Activated naive CD8-positive, alpha-beta T cell treated with anti-CD3 and anti-CD28 coated beads, Interleukin-2, amount 50 U/mL, for 24 hours (primary cell): ENCODE measurements at places on chromosomes 16 and 17.

DNA sequence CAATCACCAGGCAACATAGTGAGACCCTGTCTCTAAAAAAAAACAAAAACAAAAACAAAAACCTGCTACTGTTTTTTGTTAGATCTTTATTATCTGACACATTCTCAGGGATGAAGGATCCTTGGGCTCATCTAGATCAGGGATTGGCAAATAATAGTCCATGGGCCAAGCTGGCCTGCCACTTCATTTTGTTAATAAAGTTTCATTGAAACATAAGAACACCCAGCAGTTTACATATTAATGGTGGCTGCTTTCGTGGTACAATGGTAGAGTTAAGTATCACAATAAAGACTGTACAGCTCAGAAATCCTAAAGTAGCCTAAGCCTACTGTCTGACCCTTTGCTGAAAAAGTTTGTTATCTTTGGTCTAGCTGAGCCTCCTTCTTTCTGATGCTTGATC is 32.9 kb upstream of the CLEC18A start:
- DNase-seq, result no peak

- peak; percentile 61 for DNase-seq
These were observed 27.4 kb downstream of the EMP2 start for GRCh38 chr16:10552998-10553491.

GRCh38 chr17:34312080-34312479 is 7.2 kb upstream of the CCL8 start:
- no peak for DNase-seq

DNA sequence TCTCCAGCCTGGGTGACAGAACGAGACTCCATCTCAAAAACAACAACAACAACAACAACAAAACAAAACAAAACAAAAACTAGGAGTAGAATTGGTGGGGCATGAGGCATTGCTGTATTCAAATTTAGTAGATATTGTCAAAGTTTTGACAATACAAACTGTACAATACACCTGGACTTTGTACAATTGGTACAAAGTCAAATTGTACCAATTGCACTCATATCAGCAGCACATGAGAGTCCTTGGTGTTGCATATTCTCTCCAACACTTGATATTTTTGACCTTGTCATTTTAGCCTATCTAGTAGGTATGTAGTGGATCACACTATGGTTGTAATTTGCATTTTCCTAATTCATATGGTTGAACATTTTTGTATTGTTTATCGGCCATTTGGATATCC is 14.3 kb upstream of the ATF7IP2 start:
- no peak for DNase-seq

GRCh38 chr17:60077672-60078519 is 825 bp downstream of the HEATR6 start:
- DNase-seq, result peak; percentile 65
